ENCODE measurements at places on chromosomes 2 and 18. TPM values are rescaled to one million over a fixed set of nuclear protein-coding genes. Genes with fewer than 3 reads are reported as not detected.
A peak's percentile ranks its signal among the peaks of the same experiment; 100 is the strongest.

- no peaks in the 10 kb centered on the region for H3K4me1 ChIP-seq
- H3K27me3 ChIP-seq = no peaks in the 10 kb centered on the region
- peak overlapping the region; percentile 82 for H3K27ac ChIP-seq
- no peak overlapping the region for H3K4me3 ChIP-seq
- no peaks in the 10 kb centered on the region for H3K36me3 ChIP-seq
- DNase-seq = no peak
These were observed 102.6 kb downstream of the MCFD2 start for GRCh38 chr2:46813020-46813415.

DNA sequence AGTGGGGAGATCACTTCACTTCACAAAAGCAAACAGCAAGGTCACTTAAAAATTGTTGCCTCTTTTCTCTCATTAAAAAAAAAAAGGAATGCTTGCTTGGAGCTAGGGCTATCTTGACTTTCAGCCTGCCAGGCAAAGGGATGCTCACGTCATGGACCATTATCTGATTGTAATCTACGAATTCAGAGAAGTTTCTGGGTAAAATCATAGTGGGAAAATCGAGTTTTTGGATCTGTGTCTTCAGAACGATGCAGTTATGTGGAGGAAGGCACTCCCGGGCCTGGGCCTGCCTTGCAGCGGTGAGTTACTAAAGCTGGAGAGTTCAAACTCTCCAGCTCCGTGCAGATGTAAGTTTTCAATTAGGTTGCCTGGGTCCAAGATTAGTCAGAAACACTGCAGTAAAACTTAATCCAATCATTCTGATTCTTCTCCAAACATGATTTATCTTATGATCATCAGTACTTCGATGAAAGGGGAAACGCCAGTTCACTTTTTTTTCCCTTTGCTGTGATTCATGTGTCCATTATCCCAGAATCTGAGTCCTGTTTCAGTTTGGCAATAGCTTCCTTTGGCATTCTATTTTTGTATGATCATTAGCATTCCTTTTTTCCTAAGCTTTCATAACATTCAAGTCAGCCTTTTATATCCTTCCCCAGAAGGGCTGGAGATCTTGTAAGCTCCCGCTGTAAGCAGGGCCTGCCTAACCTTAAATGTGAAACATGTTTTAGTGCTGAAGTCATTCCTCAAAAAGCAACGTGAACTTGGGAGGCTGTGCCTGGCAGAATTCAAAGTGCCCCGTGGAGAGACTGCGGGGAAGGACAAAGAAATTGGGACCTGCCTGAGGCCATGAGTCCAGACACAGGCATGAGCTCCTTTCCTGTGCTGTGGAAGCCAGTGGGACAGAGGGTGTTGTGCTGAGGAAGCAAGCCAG is 119.3 kb upstream of the TWIST2 start:
- H3K36me3 ChIP-seq = no peaks in the 10 kb centered on the region
- DNase-seq = no peak
- H3K27me3 ChIP-seq = no peaks in the 10 kb centered on the region
- H3K27ac ChIP-seq = peak overlapping the region; percentile 55
- no peak overlapping the region for H3K4me3 ChIP-seq

- peak overlapping the region; percentile 97 for H3K27ac ChIP-seq
- H3K27me3 ChIP-seq = no peaks in the 10 kb centered on the region
- H3K4me1 ChIP-seq = peaks cover 10% of the 10 kb centered on the region
- DNase-seq = peak; percentile 23
- no peaks in the 10 kb centered on the region for H3K36me3 ChIP-seq
- H3K4me3 ChIP-seq = peak overlapping the region; percentile 75
These were observed 536 bp downstream of the VPS54 start for GRCh38 chr2:64018701-64019082.

- H3K27me3 ChIP-seq = no peaks in the 10 kb centered on the region
- DNase-seq = no peak
- no peak overlapping the region for H3K27ac ChIP-seq
- no peaks in the 10 kb centered on the region for H3K36me3 ChIP-seq
- no peaks in the 10 kb centered on the region for H3K4me1 ChIP-seq
These were observed 108.1 kb downstream of the NUP35 start for GRCh38 chr2:183232161-183232865.

GRCh38 chr2:235157746-235158482 is 206.1 kb downstream of the SH3BP4 start:
- no peak overlapping the region for H3K4me3 ChIP-seq
- H3K4me1 ChIP-seq = no peaks in the 10 kb centered on the region
- no peaks in the 10 kb centered on the region for H3K27me3 ChIP-seq
- no peak overlapping the region for H3K27ac ChIP-seq
- no peaks in the 10 kb centered on the region for H3K36me3 ChIP-seq
- no peak for DNase-seq

- no peaks in the 10 kb centered on the region for H3K36me3 ChIP-seq
- H3K27me3 ChIP-seq = no peaks in the 10 kb centered on the region
- no peak overlapping the region for H3K4me3 ChIP-seq
- peak; percentile 36 for DNase-seq
- no peak overlapping the region for H3K27ac ChIP-seq
These were observed 78.4 kb upstream of the MEX3C start for GRCh38 chr18:51275712-51276476.

DNA sequence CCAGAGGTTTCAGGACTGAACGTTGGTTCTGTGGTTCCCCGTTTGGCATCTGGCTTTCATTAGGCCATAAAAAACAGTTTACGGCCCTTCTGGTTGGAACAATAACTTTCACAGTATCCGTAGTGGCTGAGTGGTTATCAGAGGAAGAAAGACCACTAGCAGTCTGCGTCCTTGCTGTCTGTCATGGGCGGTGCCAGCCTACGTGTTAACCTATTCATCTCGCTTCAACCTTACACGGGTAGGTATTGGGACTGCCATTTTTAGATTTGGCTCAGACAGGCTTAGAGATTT is 42.6 kb upstream of the ROCK2 start:
- no peak overlapping the region for H3K4me3 ChIP-seq
- H3K36me3 ChIP-seq = no peaks in the 10 kb centered on the region
- H3K4me1 ChIP-seq = peaks cover 24% of the 10 kb centered on the region

DNA sequence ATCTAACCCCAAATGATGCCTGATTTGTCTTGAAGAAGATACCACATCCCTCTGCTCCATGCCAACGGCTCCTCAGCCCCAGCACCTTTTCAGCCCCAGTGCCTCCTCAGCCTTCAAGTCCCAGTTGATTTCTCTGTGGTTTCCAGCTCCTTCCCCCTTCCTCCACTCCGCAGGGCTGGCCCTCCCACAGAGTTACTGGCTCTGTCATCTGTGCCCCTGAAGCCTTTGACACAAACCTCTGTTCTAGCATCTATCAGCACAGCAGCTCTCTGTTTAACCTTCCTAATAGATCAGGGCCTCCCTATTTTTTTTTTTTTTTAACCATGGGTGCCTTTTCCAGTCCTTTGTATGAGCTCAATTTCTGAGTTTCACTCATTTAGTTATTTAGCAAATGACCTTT is 201.3 kb upstream of the CXCR4 start:
- no peak for DNase-seq
- no peak overlapping the region for H3K27ac ChIP-seq
- H3K4me1 ChIP-seq = no peaks in the 10 kb centered on the region

- no peak for DNase-seq
- H3K4me3 ChIP-seq = no peak within 1 kb of the TSS
These were observed at the start of gene CNTNAP5 for GRCh38 chr2:124025171-124025580. CNTNAP5 (plus strand) TSS chr2:124025287; CDS start chr2:124025651, 364 bp downstream.

DNA sequence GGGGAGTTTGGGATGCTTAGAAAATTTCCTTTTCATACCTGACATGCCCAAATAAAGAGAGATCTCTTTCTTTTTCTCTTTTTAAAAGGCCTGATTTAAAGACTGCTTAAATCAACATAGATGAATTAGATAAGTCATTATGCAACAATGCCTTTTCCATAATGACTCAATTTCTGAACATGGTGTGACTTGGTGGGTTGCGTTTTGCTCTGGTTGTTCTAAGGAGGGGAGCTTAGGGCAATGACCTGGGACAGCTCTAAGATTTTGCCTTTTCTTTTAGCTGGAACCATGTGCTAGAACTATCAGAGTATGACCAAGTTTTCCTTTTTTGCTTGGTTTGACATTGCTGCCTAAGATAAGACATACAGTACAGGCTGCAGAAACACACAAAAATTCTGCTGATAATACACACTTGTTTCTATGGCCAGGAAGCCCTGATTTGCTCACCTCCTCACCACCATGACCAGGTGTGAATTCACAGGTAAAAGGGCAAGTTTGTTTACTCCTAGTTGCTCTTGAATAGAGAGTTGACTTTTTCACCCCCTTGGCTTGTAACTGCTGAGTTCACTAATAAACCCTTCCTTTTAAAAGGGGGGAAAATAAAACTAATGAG is 58.1 kb upstream of the IL1RL1 start:
- H3K36me3 ChIP-seq = no peaks in the 10 kb centered on the region
- no peaks in the 10 kb centered on the region for H3K4me1 ChIP-seq

DNA sequence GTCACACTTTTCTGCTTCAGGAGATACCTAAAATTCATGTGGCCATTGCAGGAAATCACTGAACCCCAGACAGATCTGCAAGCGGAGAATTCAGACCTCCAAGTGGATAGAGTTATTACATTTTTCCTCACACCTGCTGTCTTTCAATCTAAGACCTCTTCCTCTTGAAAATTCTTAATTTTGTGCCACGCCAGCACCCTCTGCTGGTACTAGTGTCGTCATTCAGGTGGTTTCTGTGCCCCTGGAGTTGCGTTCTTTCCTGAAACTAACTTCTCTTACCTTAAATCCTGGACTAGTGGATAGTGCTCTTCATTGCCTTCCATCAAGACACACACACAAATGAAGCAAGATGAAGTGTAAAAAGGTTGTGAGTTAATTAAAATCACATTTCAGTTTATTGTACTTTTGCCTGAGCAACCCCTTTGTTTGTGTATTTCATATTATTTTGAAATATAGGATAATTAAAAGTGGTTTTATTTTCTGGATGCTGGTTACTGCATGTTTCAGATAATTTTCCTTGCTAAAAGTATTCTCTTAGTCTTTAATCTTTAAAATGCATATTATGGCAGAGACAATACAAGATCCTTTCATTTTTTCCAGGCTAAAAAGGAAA is 1.6 kb upstream of the DNER start:
- DNase-seq = no peak
- no peaks in the 10 kb centered on the region for H3K36me3 ChIP-seq
- H3K4me3 ChIP-seq = no peak overlapping the region

REG3A gene
- not detected for total RNA-seq

PCARE gene
- total RNA-seq = 0.21 TPM

CYP27A1 gene
- total RNA-seq = 88.4 TPM

AMER3 gene
- total RNA-seq = not detected

SLC4A3 gene
- total RNA-seq = 5.1 TPM
